Stimulated activated CD4-positive, alpha-beta T cell treated with anti-CD3 and anti-CD28 coated beads, Interleukin-2, amount 100 ng/mL, for 48 hours (primary cell): ENCODE measurements at places on chromosomes 1 and 21.

GRCh38 chr1:176177764-176178163 is 29.3 kb downstream of the COP1 start:
- DNase-seq: no peak

DNA sequence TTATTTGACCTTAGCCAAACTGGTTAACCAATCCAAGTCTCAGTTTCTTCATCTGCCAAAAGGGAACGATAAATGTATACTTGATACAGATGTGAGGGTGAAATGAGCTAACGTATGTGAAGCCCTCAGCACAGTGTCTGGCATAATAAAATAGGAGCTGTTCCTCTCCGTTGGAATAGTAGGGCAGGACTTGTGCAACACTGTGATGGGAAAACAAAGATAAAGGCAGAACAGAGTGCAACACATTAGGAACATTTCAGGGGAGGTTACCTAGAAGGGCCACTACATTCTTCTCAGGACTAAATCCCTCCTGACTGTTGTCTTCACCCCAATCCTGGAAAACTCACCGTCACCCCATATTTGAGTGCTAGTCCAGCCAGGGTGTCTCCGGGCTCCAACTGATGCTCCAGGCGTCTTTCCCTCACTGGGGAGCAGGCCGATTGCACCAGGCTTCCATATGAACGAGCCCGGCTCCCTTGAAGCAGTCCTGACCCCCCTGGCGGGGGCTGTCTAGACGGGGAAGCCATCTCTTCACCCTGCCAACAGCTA is 896 bp downstream of the LYSMD1 start:
- DNase-seq: no peak

GRCh38 chr1:43054961-43055360 is 96.3 kb upstream of the SLC2A1 start:
- no peak for DNase-seq

DNA sequence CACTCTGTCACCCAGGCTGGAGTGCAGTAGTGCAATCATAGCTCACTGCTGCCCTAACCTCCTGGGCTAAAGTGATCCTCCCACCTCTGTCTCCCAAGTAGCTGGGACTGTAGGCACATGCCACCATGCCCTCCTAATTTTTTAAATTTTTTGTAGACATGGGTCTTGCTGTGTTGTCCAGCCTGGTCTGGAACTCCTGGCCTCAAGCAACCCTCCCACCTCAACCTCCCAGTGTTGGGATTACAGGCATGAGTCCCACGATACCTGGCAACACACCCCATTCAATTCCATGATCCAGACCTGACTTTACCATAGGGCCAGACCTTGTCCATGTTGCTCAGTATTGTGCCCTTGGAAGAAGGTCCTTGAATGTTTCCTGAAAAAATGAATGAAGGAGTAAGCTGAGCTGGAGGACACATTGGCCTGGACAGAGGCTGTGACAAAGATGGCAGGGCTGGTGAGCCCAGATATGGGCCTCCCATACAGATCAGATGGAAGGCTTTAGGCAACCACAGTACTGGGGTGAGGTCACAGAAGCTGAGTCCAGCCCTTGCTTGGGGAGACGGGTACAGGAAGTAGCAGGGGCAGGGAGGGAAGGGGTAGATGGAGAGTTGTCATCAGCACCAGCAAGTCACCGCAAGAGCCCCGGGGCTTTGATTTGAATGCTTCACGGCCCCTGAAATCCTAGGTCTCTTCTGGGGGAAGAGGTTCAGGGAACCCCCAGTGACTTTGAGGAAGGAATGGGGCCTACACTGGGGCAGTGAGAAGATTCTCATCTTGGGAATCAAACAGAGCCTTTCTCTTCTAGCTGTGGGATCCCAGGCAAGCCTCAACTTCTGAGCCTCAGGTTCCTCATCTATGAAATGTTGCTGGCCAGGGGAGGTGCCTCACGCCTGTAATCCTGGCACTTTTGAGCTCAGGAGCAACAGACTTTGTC is 40.1 kb upstream of the DMBX1 start:
- no peak for DNase-seq

GRCh38 chr1:88333086-88333695 is 350.9 kb upstream of the PKN2 start:
- DNase-seq: no peak

DNA sequence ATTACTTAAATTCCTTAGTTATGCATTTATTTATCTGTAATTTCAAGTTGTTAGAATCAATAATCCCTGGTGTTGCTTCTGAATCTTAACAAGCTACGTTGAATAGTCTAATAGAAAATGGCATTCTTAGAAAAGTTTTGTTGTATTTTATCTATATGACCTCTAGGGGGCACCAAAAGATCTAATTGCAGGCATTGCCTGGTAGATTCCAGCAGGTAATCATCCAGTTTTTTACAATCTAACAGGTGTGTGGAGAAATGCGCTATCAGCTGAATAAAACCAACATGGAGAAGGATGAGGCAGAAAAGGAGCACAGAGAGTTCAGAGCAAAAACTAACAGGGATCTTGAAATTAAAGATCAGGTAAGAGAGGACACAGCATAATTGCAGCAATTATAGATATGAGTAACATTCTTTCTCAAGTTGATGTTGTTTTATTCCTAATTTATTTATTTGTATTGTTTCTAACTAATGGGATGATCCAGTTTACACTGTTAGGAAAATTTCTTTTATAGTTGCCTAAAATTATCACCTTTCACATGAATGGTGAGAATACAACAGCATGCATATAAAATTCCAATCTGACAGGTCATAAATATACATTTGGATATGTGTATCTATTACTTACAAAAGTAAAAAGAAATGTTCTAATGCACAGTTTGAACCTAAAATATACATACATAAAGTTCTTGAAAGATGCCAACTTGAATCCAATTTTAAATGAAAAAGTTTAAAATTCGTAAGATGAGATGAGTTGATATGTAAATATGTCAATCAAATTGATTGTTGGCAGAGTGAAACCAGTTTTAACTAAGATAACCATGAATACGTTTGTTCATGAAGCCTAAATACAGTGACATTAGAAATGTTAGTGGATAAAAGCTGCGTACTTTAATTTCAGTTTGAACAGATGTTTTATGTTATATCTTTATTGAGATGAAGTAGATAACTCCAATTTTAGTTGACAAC is 88.4 kb downstream of the SDCCAG8 start:
- DNase-seq: no peak

DNA sequence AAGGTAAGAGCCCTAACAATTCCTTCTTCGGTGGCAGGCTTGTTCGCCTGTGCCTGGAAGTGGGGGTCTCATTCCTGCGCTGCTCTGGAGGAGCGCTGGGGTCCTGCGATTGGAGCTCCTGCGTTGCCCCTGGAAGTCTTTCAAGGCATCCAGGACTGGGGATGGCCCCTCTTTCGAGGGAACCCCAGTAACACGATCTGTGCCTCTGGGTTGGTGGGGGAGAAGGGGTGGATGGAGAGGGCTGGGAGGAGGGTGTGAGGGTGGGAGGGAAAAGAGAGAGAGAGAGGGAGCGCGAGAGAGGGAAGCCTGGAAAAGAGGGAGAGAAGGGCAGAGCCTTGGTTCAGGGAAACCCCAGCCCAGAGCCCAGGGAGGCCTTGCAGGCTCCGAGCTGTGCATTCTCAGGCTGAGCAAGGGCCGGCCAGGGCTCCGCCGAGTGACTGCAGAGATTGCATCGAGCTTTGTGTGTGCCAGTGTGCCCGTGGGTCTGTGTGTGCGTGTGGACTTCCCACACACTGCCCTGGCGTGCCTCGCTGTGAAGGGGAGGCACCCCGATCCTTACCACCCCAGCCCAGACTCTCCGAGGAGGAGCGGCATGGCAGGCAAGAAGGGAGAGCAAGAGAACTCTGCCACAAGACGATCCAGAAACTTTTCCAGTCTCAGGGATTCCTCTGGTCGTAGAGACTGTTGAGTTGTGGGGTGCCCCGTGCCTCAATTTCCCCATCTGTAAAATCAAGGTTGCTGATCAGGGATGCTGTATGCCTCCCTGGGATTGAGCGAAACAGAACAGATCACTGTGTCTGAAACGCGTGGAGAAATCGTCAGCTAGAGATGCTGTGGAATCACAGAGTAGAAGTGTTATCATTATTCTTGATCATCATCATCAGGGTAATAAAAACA is 619 bp downstream of the BCL9 start:
- DNase-seq: peak; percentile 23

- DNase-seq: no peak
Observed at GRCh38 chr1:160682983-160683865, 28.4 kb downstream of the CD48 start.

DNA sequence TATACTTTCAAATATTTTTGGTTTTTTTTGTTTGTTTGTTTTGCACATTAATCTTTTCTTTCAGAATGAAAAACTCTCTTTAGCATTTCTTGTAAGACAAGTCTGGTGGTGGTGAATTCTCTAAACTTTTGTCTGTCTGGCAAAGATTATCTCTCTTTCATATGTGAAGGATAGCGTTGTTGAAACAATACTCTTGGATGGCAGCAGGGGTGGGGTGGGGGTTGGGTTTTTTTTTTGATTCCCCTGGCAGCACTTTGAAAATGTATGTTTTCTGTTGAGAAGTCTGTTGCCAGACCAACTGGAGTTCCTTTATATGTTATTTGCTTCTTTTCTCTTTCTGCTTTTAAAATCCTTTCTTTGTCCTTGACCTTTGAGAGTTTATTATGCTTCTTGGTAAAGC is 160.2 kb downstream of the VAV3 start:
- no peak for DNase-seq

DNA sequence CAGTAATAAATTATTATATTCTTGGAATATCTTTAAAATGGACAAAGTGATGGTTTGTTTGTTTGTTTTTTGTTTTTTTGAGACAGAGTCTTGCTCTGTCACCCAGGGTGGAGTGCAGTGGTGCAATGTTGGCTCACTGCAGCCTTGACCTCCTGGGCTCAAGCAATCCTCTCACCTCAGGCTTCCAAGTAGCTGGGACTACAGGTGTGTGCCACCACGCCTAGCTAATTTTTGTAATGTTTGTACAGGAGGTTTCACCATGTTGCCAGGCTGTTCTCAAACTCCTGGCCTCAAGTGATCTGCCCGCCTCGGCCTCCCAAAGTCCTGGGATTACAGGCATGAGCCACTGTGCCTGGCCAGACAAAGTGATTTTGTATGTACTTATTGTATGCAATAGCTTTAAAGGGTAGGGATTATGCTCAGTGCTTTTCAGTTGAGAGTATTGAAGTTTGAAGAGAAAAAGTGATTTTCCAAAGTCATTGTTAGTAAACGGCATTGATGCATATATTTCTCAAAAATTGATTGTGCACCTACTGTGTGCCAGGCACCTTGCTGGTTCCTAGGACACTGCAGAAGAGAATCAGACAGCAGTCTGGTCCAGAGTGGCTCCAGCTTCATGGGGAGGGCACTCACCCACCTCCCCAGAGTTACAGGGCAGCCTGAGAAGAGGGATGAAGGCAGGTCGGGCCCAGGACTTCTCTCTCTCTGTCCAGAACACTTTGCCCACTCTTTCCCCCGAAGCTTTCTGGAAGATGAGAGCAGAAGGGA is 34.2 kb upstream of the TTC22 start:
- DNase-seq: no peak

DNA sequence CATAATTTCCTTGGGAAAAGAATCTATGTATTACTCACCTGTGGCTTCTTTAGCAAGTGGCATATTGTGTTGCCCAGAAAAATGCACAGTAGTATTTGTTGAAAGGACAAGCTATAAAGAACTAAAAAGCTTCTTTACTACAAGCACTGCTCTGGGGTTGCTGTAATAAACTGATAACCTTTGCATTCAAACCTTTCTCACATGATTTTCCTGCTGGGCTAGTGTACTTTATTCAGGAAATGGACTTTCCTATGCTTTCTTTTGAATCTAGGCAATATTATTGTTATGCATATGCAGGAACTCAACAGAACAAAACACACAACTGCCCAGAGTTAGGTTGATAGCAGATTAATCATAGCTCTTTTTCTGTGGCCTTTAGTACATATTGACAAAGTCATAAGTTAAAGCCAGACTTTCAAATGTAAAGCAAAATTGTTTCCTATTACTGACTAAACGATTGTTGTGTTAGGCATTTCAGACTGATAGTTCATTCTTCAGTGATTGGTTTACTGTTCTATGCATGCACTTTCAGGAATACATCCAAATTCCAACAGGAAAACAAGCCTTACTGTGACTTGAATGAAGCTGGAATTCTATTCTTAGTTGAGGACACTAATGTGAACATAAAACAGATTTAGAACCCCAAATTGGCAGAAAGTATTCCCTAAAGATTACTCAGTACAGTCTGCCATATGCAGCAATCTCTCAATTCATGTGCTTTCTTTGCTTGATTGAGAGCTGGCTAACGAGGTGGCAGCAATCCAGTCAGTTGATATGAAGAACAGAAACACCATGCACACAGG is 564.3 kb upstream of the NEGR1 start:
- DNase-seq: no peak

- no peak for DNase-seq
Observed at GRCh38 chr1:192629612-192630011, 6.3 kb upstream of the RGS13 start.

GRCh38 chr1:5686195-5686594 is 306.0 kb downstream of the NPHP4 start:
- DNase-seq: no peak

GRCh38 chr1:77605246-77606026 is 77.0 kb downstream of the ZZZ3 start:
- DNase-seq: no peak

GRCh38 chr1:75134647-75135572 is 722 bp downstream of the LHX8 start:
- DNase-seq: no peak

- no peak for DNase-seq
Observed at GRCh38 chr21:23963454-23963853, 1643.8 kb downstream of the MRPL39 start.

GRCh38 chr1:81477710-81478109 is 323.0 kb upstream of the ADGRL2 start:
- DNase-seq: no peak

GRCh38 chr1:78980511-78980910 is 26.0 kb downstream of the ADGRL4 start:
- DNase-seq: no peak

DNA sequence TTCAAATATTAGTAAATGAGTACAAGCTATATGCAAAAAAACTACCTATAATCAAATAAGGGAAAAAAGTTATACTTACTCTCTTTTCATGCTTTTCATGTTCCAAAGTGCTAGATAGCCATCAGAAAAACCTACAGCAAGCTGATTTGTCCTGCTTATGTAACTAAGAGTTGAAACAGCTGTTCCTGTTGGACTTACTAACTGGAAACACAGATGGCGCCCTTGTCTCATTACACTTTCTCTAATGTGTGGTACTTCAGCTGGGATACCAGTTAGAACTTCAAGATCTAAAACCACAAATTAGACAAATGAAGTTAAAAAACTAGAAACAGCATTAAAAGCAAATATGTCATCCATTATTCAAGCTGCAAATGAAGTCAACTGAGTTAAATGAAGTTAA is 24.3 kb downstream of the AHCTF1 start:
- DNase-seq: no peak

GRCh38 chr21:15468368-15468767 is 261.4 kb upstream of the USP25 start:
- no peak for DNase-seq

GRCh38 chr1:11474826-11475225 is 4.1 kb upstream of the DISP3 start:
- no peak for DNase-seq

DNA sequence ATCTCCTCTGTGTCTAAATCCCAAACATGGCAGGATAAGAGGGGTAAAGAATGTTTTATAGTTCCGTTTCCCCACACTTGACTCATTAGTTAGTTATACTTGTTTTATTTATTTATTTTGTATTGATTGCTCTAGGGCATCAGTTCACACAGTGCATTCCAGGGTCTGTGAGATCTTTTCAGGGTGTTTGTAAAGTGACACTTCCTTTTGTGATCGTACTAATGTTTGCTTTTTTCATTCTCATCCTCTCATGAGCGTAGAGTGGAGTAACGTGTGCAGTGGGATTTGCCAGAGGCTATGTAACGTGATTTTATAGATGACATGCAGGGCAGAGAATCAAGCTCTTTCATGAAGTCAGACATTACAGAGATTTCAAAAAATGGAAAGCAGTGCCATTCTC is 103.2 kb downstream of the SCCPDH start:
- no peak for DNase-seq
